ENCODE measurements at places on chromosomes 12 and 14.

GRCh38 chr14:41817626-41818025 lies 210.9 kb downstream of the LRFN5 start:
- no peak for DNase-seq

- DNase-seq: no peak
Observed at GRCh38 chr12:108910336-108910735, 30.4 kb downstream of the DAO start.

- DNase-seq: no peak
Observed at GRCh38 chr12:103269946-103270345, 225.8 kb downstream of the C12orf42 start.

DNA sequence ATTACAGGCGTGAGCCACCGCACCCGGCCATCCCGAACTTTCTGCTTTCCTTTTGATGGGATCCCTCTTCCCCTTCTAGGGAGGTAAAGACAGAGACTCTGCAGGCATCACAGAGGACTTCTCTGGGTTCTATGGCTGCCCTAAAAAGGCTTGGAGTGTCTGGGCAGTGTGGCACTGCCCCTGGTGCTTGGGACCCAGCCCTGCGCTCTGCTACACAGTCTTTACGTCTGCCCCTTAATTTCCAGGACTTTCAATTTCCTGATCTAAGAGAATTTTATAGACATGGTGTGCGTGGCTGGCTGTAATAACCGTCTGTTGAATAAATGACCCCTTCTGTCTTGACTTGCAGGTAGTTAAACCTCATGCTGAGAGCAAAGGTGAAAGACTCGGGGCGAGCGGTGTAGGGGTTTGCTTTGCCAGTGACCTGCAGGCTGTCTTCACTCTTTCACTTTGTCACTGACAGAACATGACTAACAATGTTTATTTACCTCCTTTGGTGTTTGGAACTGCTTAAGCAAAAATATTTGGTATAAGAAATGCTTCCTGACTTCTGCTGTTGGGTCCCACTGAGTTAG lies 110.9 kb upstream of the MAP1LC3B2 start:
- DNase-seq: no peak

- no peak for DNase-seq
Observed at GRCh38 chr12:48794870-48795269, 6.0 kb upstream of the ADCY6 start.

DNA sequence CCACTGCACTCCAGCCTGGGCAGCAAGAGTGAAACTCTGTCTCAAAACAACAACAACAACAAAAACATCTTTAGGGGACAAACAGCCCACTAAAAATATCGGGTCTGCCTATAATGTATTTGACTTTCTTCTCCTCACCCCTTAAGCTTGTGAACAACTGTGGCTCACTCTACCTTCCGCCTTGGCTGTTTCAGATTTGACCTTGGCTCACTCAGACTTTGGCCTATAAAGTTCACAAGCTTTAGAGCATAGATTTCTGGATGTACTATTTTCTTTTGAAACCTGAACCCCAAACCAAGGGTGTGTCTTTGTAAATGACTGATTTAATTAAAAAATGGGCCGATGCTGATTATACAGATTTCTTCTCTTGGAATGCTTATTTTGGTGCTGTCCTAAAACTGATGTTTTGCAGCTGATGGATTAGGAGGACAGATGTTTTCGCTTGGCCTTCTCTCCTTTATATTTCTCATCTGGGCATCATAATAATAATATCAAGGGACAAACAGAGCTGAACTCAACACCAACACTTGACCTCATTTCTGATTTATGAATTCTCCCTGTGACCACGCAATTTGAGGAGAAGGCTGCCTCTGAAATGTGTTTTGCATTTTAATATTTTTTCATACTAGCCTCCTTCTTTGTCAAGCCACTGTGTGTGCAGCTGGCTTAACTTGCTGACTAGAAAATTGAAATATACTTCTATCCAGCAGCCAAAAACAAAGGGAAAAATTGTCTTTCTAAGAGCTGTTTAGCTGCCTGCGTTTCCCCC lies 40.2 kb upstream of the RASSF3 start:
- DNase-seq: peak; percentile 32

- DNase-seq: no peak
Observed at GRCh38 chr12:70251661-70252060, 8.4 kb downstream of the CNOT2 start.

- DNase-seq: no peak
Observed at GRCh38 chr12:10697862-10698261, 24.0 kb upstream of the STYK1 start.

DNA sequence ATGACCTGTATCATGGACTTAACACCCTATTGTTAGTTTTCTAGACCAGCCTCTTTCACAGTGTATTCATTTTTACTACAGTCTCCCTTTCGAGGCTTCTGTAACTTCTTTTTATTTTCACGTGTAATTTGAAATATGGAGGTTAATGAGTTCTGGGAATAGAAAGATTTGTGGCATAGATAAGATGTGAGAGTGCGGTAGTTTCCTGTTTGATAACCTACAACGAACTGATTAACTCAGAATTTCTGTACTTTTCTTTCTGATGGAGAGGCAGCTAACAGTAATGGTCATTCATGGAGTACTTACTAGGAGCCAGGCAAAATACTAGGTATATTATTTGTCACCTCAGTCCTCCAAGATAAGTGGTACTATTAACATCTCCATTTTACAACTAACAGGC lies 21.2 kb downstream of the POLR3B start:
- DNase-seq: no peak

GRCh38 chr12:10101648-10102220 lies 2.9 kb upstream of the CLEC1A start:
- DNase-seq: no peak
